Kidney epithelial cell (primary cell): ENCODE measurements at places on chromosomes 16 and 17. TPM values are rescaled to one million over a fixed set of nuclear protein-coding genes. Genes with fewer than 3 reads are reported as not detected.

DNA sequence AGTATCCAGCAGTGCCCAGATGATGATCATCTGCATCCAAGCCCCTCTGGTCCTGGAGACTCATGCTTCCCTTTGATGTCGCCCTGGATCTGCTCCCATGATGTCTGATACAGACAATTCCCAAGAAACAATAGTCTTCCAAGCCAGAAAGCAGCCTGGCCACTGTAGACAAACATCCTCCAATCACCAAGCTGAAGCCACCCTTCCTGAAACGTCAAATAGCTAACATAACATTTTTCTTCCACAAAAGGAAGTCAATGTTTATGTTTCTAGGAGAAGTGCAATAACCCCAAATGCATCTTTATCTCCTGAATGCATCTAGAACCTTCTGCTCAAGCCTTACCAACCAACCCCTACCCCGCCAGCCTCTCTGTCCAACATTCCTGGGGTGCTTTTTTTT, 1.2 kb upstream of the DPEP2 start:
- no peak for DNase-seq

MPV17L gene
- total RNA-seq = 7.7 and 9.6 TPM in 2 replicates

SLC4A1 gene
- not detected in 2 replicates for total RNA-seq

TPSD1 gene
- total RNA-seq = not detected in 2 replicates

DNA sequence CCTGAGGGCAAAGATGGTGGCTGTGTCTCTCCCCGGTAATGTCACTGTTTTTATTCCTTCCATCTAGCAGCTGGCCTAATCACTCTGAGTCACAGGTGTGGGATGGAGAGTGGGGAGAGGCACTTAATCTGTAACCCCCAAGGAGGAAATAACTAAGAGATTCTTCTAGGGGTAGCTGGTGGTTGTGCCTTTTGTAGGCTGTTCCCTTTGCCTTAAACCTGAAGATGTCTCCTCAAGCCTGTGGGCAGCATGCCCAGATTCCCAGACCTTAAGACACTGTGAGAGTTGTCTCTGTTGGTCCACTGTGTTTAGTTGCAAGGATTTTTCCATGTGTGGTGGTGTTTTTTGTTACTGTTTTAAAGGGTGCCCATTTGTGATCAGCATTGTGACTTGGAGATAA, 5.5 kb upstream of the RAPGEFL1 start:
- DNase-seq = no peak

DNA sequence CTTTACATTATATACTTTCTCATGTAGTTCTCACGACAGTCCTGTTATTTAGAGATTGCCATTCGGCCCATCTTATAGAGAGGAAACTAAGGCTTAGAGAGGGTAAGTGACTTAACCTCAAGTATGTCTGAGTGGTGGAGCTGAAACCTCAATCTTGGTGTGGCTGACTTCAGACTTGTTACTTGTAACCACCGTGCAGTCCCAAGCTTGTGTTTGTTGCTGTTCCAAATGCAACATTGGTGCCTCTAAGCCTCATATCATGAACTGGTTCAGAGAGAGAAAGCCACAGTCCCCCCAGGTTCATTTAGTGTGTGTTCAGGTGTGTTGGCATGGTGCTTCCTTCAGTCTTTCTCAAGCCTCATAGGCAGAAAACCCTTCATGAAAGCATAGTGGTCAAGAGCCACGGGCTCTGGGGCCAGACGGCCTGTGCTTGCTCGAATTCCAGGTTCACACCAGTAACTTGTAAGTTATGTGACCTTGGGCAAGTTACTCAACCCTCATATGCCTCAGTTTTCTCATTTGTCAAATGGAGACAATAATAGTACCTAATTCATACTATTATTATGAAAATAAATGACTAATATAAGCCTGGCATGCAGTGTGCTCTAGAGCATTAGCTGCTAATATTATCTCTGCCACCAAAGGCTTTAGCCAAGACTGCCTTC, 39.9 kb downstream of the CDH1 start:
- DNase-seq = no peak

DNA sequence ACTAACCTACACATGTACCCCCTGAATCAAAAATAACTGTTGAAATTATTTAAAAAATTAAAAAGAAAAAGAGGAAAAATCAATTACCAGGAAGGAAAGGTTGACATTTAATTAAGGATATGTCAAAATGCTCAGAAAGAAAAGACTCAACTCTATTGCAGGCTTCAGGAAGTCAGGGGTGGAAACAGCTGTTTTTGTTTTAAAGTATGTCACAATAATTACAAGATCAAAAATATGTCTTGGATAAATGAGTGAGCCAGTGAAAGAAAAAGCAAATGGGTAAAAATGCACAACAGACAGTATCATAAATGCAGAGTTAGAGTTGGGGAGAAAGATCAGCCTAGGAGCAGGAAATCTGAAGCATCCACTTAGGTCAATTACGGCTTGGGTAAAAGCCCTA, 146.0 kb downstream of the CDH11 start:
- DNase-seq = no peak
